ENCODE measurements at places on chromosomes 7 and 10. TPM values are rescaled to one million over a fixed set of nuclear protein-coding genes. Genes with fewer than 3 reads are reported as not detected.
A peak's percentile ranks its signal among the peaks of the same experiment; 100 is the strongest.

The TLL2 gene
- 9.1 TPM for total RNA-seq

The ZNF488 gene
- 8.7 TPM for total RNA-seq

The ANK3 gene
- 69.3 TPM for total RNA-seq

The ODAD2 gene
- total RNA-seq = 4.1 TPM

The CEP55 gene
- total RNA-seq = 15.8 TPM

The SPOCK2 gene
- total RNA-seq = 4.7 TPM

The ANLN gene
- 81.1 TPM for total RNA-seq

The BAMBI gene
- 29.0 TPM for total RNA-seq

GRCh38 chr10:88647061-88647615 lies 17.1 kb upstream of the LIPF start:
- H3K27ac ChIP-seq = no peak overlapping the region
- no peak for DNase-seq
- H3K27me3 ChIP-seq = peaks cover 6% of the 10 kb centered on the region
- H3K4me3 ChIP-seq = no peak overlapping the region

GRCh38 chr10:78514459-78514858 lies 480.8 kb downstream of the RPS24 start:
- no peak for DNase-seq
- H3K27me3 ChIP-seq = no peaks in the 10 kb centered on the region
- no peak overlapping the region for H3K27ac ChIP-seq
- no peaks in the 10 kb centered on the region for H3K36me3 ChIP-seq
- H3K4me1 ChIP-seq = no peaks in the 10 kb centered on the region
- H3K4me3 ChIP-seq = no peak overlapping the region

GRCh38 chr7:30938435-30939316 lies 25.1 kb upstream of the GHRHR start:
- peak; percentile 98 for DNase-seq
- H3K36me3 ChIP-seq = no peaks in the 10 kb centered on the region
- 0 out of 2 replicates have a peak, but pooled peaks cover 4% of the 10 kb centered on the region for H3K4me1 ChIP-seq
- H3K27me3 ChIP-seq = no peaks in the 10 kb centered on the region

GRCh38 chr7:21086688-21087087 lies 300.0 kb upstream of the SP8 start:
- H3K27ac ChIP-seq = no peak overlapping the region
- no peak overlapping the region for H3K4me3 ChIP-seq
- no peaks in the 10 kb centered on the region for H3K36me3 ChIP-seq
- H3K4me1 ChIP-seq = no peaks in the 10 kb centered on the region
- no peaks in the 10 kb centered on the region for H3K27me3 ChIP-seq

GRCh38 chr10:124557167-124557566 lies 95.5 kb downstream of the LHPP start:
- H3K27me3 ChIP-seq = no peaks in the 10 kb centered on the region
- no peak overlapping the region for H3K27ac ChIP-seq
- DNase-seq = no peak
- H3K4me1 ChIP-seq = peaks cover 2% of the 10 kb centered on the region

DNA sequence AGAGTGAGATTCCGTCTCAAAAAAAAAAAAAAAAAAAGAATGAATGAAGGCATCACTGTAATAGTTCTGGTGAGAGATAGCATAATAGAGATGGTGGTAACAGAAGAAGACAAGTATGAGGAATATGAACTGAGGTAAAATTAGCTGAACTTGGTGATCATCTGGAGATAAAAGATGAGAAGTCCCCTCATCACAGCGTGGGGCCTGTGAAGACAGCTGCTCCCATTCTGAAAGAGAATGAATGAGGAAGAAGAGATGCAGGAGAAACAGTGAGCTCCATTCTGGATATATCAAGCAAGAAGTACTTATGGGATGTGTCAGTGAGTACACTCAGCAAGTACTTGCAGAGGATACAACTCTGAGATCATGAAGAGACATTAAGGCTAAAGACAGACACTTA lies 28.7 kb downstream of the ARMH3 start:
- H3K4me1 ChIP-seq = peaks cover 7% of the 10 kb centered on the region
- peaks cover 44% of the 10 kb centered on the region for H3K36me3 ChIP-seq
- no peak for DNase-seq
- H3K27me3 ChIP-seq = no peaks in the 10 kb centered on the region

- H3K27me3 ChIP-seq = no peaks in the 10 kb centered on the region
- H3K27ac ChIP-seq = no peak overlapping the region
- H3K36me3 ChIP-seq = no peaks in the 10 kb centered on the region
Observed at GRCh38 chr10:13053794-13054462, 46.0 kb upstream of the OPTN start.

DNA sequence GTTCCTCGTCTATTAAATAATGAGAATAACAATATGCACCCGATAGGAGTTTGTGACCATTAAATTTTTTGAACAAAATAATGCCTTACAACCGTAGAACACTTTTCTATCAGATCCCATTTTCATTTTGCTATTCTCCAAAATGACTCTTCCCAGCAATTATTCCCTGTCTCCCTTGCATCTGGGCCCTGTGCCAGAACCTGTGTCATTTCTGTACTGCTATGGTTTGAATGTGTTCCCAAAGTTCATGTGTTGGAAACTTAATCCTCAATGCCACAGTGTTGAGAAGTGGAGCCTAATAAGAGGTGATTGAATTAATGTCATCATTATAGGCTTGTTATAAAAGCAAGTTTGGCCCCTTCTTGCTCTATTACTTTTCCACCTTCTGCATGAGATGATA lies 33.2 kb upstream of the SMNDC1 start:
- H3K4me1 ChIP-seq = peaks cover 23% of the 10 kb centered on the region
- H3K36me3 ChIP-seq = no peaks in the 10 kb centered on the region
- no peak for DNase-seq
- no peak overlapping the region for H3K27ac ChIP-seq
- no peak overlapping the region for H3K4me3 ChIP-seq

DNA sequence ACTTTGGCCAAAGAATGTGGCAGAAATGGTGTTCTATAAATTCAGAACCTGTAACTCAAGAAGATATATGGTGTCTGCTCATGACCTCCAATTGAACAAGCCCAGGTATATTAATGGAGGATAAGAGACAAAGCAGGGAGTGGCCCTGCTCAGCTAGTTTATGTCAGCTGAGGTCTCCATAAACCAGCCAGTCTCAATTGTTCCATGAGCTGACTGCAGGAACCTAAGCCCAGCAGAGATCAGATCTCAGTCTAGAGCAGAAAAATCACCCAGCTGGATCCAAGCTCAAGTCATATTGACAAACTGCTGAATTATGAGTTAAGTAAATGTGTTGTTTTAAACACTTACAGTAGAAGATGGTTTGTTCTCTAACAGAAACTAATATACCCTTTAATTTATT lies 105.5 kb upstream of the SGCE start:
- no peaks in the 10 kb centered on the region for H3K4me1 ChIP-seq
- no peak overlapping the region for H3K4me3 ChIP-seq
- H3K27me3 ChIP-seq = no peaks in the 10 kb centered on the region
- DNase-seq = no peak
- H3K27ac ChIP-seq = no peak overlapping the region

DNA sequence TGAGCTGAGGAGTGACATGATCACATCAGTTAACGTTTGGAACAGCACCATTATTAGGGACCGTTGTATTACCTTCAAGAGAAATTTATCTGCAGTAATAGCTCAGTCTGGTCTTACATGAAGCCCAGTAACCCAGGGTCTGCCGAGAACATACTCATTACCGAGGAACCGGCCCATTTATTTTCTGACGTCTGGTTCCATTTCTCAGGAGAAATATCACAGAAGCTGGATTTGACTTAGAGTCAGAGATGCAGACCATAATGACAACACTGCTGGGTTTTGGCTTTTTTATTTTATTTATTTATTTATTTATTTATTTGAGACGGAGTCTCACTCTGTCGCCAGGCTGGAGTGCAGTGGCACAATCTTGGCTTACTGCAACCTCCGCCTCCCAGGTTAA lies 163.1 kb downstream of the CCDC3 start:
- H3K36me3 ChIP-seq = no peaks in the 10 kb centered on the region
- H3K27me3 ChIP-seq = no peaks in the 10 kb centered on the region
- H3K4me1 ChIP-seq = peaks cover 14% of the 10 kb centered on the region
- H3K27ac ChIP-seq = no peak overlapping the region

GRCh38 chr7:26618898-26619297 lies 245.5 kb downstream of the SKAP2 start:
- no peak overlapping the region for H3K27ac ChIP-seq
- H3K4me3 ChIP-seq = no peak overlapping the region

- H3K36me3 ChIP-seq = peaks cover 3% of the 10 kb centered on the region
- H3K4me1 ChIP-seq = no peaks in the 10 kb centered on the region
- no peak for DNase-seq
- H3K4me3 ChIP-seq = peak overlapping the region; percentile 62
- peaks cover 14% of the 10 kb centered on the region for H3K27me3 ChIP-seq
- H3K27ac ChIP-seq = no peak overlapping the region
Observed at GRCh38 chr10:133422807-133423771, 1.3 kb downstream of the SPRN start.

DNA sequence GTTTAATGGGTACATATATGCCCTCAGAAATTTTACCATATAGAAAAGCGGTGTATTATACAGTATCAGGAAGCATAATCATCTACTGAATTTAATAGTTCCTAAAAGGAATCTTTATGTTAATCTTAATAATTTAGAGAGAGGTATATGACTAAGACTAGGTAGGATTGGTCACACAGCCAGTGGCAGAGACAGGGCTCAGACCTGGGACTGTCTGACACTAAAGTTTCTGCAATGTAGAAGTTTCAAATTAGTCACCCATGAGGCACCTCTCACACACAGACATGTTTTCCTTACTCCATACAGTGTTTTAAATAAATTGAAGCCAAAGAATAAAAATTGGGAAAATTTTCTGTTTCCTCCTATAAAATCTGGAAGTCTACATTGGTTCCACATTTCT lies 72.8 kb upstream of the ADRA2A start:
- no peak overlapping the region for H3K27ac ChIP-seq
- peaks cover 4% of the 10 kb centered on the region for H3K36me3 ChIP-seq
- H3K4me3 ChIP-seq = no peak overlapping the region
- peaks cover 12% of the 10 kb centered on the region for H3K4me1 ChIP-seq

DNA sequence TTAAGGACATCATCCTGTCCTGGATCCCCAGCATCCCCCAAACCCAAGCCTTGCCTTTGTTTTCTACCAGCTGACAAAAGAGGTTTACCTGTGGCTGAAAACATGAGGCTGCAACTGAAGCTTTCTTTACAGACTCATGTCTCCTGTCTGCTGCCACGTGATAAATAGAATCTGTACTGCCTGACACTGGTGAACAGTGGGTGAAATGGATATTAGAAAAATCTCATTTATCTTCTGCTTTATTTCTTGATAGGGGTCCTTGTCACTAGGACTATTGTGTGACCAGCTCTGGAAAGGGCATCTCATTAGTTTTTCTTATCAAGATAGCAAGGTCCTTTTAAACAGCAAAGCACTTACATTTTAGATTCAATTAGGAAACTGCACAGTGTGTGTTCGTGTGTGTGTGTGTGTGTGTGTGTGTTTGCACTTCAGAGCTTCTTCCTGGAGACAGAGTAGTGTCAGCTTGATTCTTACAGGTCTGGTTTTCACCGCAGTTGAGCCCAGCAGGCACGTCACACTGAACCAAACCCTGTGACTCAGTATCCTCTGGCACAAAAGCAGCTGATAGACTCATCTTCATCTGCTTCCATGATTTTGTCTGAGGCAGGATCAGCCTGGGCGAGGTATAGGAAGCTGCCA lies 373.5 kb upstream of the CELF2 start:
- no peak for DNase-seq
- no peak overlapping the region for H3K4me3 ChIP-seq
- H3K36me3 ChIP-seq = peaks cover 3% of the 10 kb centered on the region
- H3K27me3 ChIP-seq = no peaks in the 10 kb centered on the region

- peaks cover 11% of the 10 kb centered on the region for H3K4me1 ChIP-seq
- H3K27me3 ChIP-seq = no peaks in the 10 kb centered on the region
- H3K27ac ChIP-seq = no peak overlapping the region
Observed at GRCh38 chr7:36784991-36785940, 61.0 kb upstream of the AOAH start.

DNA sequence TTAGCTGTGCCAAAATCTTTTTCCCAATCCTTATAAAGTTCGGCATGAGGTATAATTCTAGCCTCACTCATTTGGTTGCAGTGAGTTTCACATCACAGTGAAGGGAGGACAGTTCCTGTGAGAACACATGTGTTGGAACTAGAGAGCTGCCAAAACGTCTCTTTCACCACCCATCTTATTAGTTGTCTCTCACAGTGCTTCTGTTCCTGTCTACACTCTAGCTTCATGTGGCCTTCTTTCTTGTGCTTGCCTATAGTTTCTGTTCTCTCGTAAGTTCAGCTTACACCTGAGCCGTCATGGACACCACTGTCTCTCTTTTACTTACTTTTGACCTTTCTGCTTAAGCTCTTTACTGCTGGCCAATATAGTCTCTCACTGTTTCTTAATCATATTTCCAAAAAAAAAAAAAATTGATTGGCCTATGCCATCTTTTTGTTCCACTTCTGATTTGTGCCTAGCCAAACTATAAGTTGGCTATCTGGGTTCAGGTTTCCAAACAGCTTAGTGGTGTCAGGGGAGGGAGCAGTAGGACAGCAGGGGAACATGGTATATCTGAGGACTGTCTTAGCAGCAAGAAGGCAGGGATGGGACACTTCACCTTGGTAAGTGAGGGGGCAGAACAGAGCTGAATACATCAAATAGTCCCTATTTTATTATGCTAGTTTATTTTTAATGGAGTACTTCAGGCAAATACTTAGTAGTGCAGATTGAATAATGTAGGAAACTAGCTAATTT lies 38.0 kb downstream of the ZNRF2 start:
- peak overlapping the region; percentile 89 for H3K27ac ChIP-seq
- H3K36me3 ChIP-seq = peaks cover 8% of the 10 kb centered on the region
- H3K4me3 ChIP-seq = no peak overlapping the region
- no peaks in the 10 kb centered on the region for H3K27me3 ChIP-seq

- peak; percentile 12 for DNase-seq
- 0 out of 2 replicates have a peak overlapping the region, but pooled peaks have one; percentile 47 for H3K27ac ChIP-seq
- H3K4me3 ChIP-seq = no peak overlapping the region
- H3K36me3 ChIP-seq = no peaks in the 10 kb centered on the region
Observed at GRCh38 chr10:30529373-30529998, 95.5 kb downstream of the MAP3K8 start.

DNA sequence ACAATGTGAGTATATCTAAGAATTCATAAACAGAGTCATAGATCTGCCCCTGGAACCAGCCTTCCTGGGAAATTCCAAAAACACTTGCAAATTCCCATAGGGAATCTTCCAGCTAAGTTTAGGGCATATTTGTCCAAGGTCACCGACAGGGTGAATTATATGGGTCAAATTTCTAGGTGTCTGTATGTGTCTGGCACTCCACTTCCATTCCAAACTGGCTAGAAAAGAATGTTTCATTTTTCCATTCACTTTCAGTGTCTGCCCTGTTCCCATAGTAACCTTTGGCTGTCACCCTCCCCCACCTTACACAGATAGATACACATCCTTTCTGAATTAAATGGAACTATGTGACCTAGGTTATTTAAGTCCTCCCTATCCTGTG lies 230.9 kb downstream of the CREB5 start:
- peaks cover 19% of the 10 kb centered on the region for H3K4me1 ChIP-seq
- H3K36me3 ChIP-seq = no peaks in the 10 kb centered on the region
- no peaks in the 10 kb centered on the region for H3K27me3 ChIP-seq
- no peak overlapping the region for H3K4me3 ChIP-seq
- 0 out of 2 replicates have a peak overlapping the region, but pooled peaks have one; percentile 17 for H3K27ac ChIP-seq
- no peak for DNase-seq

All from WTC11 (cell line).